ENCODE measurements at places on chromosomes 16 and 17.
A peak's percentile ranks its signal among the peaks of the same experiment; 100 is the strongest.

GRCh38 chr16:12193692-12194091, 217.2 kb downstream of the SNX29 start:
- no peak for ATAC-seq

GRCh38 chr17:34670618-34671017, 91.2 kb downstream of the TMEM132E start:
- no peak for ATAC-seq

GRCh38 chr17:36153895-36154610, 22.4 kb downstream of the TBC1D3B start:
- peak; percentile 53 for ATAC-seq

DNA sequence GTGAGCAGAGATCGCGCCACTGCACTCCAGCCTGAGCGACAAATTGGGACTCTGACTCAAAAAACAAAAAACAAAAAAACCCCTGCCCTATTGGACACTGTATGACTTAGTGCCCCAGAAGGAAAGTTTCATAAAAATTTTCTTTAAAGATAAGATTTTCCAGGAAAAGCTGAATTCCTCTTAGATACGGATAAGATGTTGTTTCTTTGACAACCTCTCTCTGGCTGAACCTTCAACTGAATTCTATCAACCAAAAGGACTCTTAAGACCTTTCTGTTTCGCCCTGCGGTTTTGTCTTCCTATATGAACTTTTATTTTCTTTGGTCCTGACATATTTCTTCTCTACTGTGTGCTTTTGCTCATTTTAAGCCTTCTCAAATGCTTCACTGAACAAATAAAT, 35.8 kb downstream of the CPPED1 start:
- ATAC-seq = peak; percentile 84

DNA sequence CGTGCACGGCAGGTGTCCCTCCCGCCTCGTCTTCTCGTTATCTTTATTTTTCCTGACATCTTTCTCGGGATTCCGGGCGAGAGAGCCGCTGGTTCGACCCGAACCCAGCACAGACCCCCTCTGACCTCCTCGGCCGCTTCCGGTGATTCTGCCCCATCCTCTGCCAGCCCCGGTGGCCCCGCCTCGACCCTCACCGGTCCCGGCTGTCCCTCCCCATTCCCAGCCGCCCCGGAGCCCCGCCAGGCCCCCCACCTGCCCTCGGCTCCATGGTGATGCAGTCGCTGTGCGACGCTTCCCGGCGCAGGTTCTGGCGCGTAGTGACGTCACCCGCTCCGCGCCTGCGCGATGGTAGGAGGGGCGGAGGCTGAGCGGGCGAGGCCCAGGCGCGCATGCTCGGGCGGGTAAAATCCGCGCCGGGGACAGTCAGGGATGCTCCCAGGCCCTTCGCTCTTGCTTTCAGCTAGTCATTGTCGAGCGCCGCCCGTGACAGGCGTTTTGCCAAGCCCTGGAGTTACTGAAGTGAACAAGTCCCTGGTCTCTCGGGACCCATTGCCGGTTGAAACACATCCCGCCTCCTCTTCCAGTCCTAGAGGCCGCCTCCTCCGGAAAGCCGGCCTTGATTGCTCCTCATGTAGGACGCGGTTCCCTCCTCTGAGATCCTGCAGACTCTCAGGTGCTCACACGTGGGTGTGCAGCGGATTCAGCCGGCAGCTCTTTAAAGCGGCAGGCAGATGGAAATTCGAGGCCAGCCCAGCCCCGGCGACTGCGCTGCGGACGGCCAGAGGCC, at the start of gene MTHFSD:
Gene MTHFSD (minus strand): TSS at position 319 of the 787 bp plus-strand sequence. CDS start 51 bp downstream, at position 268.
- peak; percentile 93 for ATAC-seq

- peak; percentile 24 for ATAC-seq
Observed at GRCh38 chr17:55567240-55568214, 56.3 kb upstream of the SMIM36 start.

GRCh38 chr16:73149334-73149733, 101.4 kb upstream of the ZFHX3 start:
- no peak for ATAC-seq

- ATAC-seq = no peak
Observed at GRCh38 chr16:48965386-48965785, 316.3 kb downstream of the CBLN1 start.

GRCh38 chr17:74431568-74432423, at the start of gene GPRC5C:
TSS of gene GPRC5C (plus strand) at chr17:74432088. CDS start at chr17:74439777, 7,689 bp downstream.
- peak; percentile 76 for ATAC-seq

DNA sequence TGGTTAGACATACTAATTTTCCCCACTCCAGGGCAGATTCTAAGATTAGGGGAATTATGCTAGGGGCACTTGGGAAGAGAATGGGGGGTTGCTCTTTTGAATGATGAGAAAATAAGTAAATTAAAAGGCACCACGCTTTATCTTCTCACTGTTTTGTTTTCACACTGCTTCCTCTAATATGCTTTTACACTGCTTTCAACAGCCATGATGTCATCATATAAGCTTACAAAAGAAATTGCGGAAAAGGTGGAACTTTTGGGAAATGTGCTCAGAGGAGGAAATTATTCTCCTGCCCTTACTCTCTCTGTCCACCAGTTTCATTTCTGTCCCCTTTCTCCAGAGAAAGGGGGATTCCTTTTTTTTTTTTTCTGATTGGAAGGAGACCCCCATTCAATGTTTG, 308.2 kb downstream of the TOX3 start:
- no peak for ATAC-seq

DNA sequence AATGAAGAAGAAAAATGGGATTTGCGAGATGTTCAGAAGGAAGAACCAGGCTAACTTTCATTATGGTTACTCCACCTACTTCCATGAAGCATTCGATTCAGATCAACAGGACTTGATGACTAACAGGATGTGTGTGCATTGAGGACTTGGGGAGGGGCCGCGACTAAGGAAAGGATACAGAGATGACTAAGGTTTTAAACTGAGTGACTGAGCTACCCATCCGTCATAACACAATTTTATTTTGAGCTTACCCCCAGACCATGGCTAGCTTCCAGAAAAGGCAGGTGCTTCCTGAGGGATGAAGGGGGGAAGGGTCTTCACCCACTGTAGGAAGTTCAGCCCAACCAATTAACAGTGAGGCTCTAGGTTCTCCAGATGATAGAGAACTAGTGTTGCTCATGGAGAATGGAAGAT, 2.5 kb upstream of the CDYL2 start:
- peak; percentile 83 for ATAC-seq

- ATAC-seq = no peak
Observed at GRCh38 chr16:25838724-25839186, 147.0 kb downstream of the HS3ST4 start.

- ATAC-seq = no peak
Observed at GRCh38 chr17:41891135-41892020, 26.2 kb upstream of the KLHL11 start.

DNA sequence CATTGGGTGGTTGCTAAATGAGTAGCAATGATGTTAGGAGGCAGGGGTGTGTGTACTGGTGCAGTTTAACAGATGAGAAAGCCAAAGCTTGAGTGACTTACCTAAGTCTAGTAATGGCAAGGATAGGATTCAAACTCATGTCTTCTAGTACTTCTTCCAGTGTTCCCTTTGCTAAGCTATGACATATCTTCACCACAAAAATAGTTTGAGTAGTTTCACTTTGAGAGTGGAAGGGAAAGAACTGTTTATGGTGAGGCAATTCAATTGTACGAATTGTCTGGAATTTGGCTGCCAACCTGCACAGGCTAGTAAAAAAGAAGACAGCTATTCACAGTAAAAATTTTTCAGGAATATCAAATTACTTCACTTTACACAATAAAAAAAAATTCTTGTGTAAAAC, 138.0 kb downstream of the NLK start:
- peak; percentile 19 for ATAC-seq

GRCh38 chr17:64694207-64694606, 32.1 kb upstream of the SMURF2 start:
- no peak for ATAC-seq

DNA sequence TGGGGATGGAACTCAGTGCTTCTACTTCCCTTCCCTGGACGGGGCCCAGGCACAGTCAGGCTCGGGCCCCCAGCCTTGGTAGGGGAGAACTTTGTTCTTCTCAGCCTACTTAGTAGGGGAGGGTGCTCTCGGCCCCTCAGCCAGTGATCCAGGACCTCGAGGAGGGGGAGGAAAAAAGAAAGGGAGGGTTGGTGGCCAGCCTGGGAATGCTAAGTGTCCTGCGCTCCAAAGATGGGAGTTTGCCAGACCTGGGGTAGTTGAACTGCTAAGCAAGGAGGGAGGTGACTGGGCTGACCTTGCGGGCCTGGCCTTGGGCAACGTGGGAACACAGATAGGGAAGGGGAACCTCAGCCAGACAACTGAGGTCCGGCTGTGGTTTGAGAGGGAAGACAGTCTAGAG, 12.2 kb downstream of the ADGRG1 start:
- ATAC-seq = no peak

DNA sequence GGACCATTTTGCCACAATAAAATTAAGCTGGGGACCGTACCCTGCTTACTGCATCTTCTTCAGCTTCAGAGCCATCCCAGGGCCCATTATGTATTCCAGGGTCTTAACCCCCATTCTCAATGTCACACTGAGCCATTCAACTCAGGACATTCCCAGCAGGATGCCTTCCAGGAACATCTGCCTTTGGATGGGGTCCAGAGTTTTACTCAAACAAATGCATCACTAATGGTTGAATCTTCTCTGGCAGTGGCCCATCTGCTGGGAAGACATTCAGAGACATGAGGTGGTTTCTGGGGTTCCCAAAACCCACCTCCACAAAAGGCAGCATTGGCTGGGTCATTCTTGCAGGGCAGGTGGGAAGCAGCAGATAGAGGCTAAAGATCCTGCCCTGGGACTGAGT, 3.4 kb upstream of the SEC14L5 start:
- ATAC-seq = no peak

DNA sequence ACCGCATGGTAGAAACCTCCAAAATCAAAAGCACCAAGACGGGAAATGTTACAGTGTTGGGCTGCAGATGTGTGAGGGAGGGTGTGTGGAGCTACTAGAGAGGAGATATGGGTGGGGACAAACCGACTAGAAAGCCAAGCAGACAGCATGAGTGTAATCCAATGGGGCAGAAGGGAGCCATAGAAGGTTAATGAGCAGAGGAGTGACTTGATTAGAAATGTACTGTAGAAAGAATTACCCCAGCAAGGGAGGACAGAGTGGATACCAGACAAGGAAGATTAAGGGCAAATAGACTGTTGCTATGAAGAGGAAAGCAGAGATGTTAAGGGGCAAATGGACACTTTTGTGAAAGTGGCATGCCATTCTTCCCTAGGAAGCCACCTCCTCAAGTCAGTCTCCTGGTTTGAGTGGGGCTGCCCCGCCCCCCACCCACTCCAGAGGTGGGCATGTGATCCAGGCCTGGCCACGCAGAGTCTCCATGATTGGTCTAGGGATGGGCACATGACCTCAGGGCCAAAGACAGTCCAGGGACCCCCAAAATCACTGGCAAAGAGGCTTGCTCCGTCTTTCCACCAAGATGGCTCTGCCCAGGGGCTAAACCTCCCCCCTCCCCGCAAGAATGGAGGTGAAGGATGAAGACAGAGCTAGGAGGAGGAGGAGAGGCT, 4.3 kb downstream of the COTL1 start:
- no peak for ATAC-seq

DNA sequence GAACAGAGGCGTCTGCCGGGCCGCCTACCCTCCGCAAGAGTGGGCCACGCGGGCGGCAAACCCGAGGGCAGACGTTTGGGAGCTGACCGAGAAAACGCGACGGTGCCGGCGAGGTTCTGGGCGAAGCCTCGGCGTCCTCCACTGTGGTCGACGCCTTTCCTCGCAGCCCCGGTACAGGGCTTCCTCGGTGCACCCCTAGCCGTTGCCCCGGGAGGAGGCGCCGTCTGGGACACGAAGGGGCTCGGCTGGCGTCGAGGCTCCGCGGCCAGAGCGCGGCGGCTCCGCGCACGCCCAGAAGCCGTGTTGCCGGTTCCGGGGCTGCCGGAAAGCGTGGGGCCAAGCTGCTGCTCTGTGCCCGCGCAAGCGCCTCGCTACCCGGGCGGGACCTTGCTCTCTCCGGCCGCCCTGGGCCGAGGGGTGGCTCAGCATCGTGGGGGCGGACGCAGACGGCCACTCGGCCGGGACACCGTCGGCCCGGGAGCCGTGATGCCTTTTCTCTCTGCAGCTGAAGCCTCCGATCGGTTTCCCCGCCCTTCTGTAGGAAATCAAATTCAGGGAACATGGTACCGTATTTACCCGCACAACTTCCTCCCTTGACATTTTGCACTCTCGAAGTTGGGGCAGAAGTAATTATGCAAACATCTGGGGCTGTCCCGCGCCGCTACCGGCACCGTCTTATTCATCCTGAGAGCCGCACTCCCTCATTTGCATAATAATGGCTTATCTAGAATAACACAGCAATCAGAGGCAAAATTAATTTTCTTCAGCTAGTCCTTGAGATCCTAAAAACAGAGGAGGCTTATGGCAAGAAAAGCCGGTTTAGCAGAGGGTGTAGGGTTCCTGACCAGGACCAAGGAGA, 7.3 kb upstream of the CBX8 start:
- ATAC-seq = peak; percentile 94

GRCh38 chr17:64209983-64210382, 53.1 kb downstream of the TEX2 start:
- no peak for ATAC-seq

GRCh38 chr17:55737976-55738501, 12.8 kb upstream of the PCTP start:
- ATAC-seq = no peak

DNA sequence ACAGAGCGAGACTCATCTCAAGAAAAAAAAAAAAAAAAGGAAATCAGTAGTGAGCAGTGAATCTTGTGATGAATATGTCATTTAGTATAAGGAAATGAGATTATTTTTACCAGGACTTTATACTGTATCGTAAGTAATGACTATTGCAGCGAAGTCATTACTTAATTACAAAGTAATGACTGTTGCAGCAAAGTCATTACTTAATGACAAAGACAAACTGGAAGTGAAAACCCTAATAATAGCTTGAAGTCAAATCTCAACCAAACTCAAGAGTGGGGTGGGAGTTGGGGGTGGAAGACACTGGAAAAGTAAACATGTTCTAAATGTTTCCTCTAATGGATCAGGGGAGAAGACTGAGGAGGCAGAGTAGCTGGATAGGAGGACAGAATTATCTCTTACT, 76.5 kb downstream of the ARHGAP44 start:
- no peak for ATAC-seq

DNA sequence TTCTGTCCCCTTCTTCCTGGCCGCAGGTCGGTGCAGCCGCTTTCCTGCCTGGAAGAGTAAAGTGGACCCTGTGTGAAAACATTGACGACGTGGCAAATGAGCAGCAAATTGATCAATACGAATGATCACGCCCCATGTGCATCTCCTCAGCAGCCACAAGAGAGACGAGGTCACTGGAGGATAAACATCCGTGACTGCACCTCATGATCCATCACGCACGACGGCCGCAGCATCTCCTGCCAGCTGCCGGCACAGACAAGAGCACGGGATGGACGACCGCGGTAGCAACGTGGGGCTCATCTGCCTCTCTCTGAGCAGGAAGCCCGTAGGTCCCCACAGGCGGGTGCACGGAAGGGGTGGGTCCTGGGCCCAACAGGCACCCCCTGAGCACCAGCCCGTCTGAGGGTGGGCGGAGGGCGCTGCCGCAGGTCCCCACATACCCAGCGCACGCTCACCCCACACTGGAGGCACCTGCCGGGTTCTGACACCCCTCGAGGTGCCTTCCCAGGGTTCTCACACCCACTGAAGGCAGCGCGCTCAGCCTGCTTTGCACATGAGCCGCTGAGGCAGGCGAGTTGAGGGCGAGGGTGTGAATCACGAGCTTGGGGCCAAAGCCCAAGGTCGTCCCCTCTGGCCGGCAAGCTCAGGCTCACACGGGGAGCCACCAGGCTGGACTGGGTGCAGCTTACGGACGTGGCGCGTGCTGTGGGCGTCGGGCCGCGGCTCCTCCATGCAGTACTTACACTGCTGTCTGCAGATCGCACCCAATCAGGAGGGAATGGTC, 12.3 kb upstream of the CDH15 start:
- no peak for ATAC-seq

All from activated T-helper 17 cell treated with anti-CD3 and anti-CD28 coated beads, Interleukin-2, amount 50 U/mL, for 72 hours (primary cell).